ENCODE measurements at places on chromosomes 7 and 10. TPM values are rescaled to one million over a fixed set of nuclear protein-coding genes. Genes with fewer than 3 reads are reported as not detected.

DNA sequence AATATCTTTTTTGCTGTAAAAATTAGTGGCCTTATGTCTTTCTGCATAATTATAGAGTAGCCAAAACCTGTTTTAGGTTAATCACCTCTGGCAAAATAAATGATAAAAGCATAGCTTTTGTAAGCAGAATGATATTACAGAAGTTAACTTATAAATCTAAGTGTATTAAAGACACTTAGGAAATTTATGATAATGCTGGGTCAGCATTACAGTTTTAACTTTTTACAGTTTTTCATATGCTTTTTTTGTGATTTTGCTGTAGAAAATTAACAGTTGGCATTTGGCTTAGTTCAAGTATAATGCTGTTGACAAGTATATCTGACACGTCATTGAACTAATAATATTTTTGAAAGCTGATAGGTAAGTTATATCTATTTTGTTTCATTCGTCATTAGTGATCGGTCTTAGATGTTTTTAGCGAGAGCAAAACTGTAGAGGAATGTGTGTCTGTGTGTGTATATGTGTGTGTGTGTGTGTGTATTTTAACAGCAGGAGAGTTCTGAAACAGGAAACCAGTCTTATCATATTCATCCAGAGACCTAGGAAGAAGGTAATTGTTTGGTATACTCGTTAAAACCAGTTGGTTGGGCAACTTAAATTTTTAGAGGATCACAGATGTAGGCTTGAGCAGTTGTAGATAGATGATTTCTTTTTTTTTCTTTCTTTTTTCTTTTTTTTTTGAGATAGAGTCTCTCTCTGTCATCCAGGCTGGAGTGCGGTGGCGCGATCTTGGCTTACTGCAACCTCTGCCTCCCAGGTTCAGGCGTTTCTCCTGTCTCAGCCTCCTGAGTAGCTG lies 15.4 kb downstream of the PTEN start:
- no peak for DNase-seq

GRCh38 chr10:119316729-119317097 lies 109.3 kb downstream of the GRK5 start:
- no peak for DNase-seq

- DNase-seq: no peak
Observed at GRCh38 chr10:121043124-121043849, 192.1 kb downstream of the WDR11 start.

GRCh38 chr7:102306916-102307677 lies 20.4 kb downstream of the SH2B2 start:
- DNase-seq: no peak

GRCh38 chr7:38902449-38902848 lies 6.5 kb downstream of the VPS41 start:
- DNase-seq: no peak

GRCh38 chr10:133158437-133158755 lies 1.6 kb upstream of the KNDC1 start:
- DNase-seq: no peak

ACHE gene
- 0.30 TPM for total RNA-seq

FKBP6 gene
- not detected for total RNA-seq
